Foreskin fibroblast (primary cell): ENCODE measurements at places on chromosomes 1 and 21.

GRCh38 chr1:20207546-20207945 lies 21.2 kb upstream of the PLA2G2C start:
- no peak for DNase-seq

DNA sequence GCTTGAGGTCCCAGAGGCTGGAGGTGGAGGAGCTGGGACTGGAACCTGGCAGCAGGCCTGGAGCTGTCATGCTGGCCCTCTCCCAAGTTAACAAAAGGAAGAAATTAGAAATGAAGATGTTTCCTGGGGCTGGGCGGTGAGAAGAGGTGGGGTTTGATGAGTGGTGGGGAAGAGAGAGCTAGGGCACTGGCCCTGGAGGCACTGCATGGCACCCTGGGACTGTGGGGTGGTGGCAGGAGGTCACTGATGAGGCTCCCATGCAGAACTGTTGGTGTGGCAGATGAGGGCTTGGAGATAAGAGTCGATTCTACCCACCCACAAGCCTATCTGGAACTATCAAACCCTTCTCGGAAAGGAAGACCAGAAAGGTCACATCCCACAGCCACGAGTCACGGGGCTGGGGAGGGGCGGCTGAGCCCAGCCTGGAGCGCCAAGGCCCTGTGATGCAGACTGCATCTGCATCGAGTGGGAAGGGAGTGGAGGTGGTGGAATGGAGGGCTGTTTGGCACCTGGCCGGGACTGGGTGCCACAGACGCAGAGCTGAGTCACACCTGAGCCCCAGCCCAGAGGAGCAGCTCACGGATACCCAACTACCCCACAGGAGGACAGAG lies 29.4 kb downstream of the MRPL37 start:
- peak; percentile 73 for DNase-seq

DNA sequence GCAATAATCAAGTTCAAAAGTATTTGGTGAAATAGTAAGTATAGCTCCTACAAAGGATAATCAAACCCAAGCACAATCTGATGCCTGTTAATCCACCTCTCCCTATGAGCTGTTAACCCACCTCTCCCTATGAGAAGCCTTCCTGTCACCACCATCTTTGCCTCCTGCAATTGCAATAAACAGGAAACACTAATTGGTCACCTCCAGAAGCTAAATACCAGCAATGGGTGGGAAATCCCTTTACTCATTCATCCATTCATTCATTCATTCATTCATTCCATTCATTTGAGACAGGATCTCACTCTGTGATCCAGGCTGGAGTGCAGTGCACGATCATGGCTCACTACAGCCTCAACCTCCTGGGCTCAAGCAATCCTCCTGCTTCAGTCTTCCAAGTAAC lies 132.8 kb downstream of the RERE start:
- DNase-seq = no peak

- DNase-seq = no peak
Observed at GRCh38 chr21:36751383-36751782, 52.5 kb downstream of the SIM2 start.

- DNase-seq = no peak
Observed at GRCh38 chr1:187922255-187922654, 1093.5 kb downstream of the PLA2G4A start.

- DNase-seq = peak; percentile 28
Observed at GRCh38 chr1:180881806-180882509, 30.7 kb upstream of the KIAA1614 start.

- DNase-seq = no peak
Observed at GRCh38 chr1:210781652-210782051, 352.3 kb downstream of the KCNH1 start.

- no peak for DNase-seq
Observed at GRCh38 chr21:43890042-43890441, 25.0 kb downstream of the AGPAT3 start.

- peak; percentile 85 for DNase-seq
Observed at GRCh38 chr1:32071758-32072621, 749 bp upstream of the TMEM39B start.

GRCh38 chr1:178037510-178038253 lies 56.2 kb upstream of the RASAL2 start:
- peak; percentile 94 for DNase-seq

- DNase-seq = no peak
Observed at GRCh38 chr1:23525558-23526250, 5.3 kb downstream of the E2F2 start.

- DNase-seq = no peak
Observed at GRCh38 chr1:215601276-215601675, 34.2 kb downstream of the KCTD3 start.

- peak; percentile 89 for DNase-seq
Observed at GRCh38 chr1:78279051-78279450, 211.7 kb upstream of the PTGFR start.

GRCh38 chr1:155019377-155020245 lies 14.0 kb downstream of the DCST2 start:
- DNase-seq = no peak

DNA sequence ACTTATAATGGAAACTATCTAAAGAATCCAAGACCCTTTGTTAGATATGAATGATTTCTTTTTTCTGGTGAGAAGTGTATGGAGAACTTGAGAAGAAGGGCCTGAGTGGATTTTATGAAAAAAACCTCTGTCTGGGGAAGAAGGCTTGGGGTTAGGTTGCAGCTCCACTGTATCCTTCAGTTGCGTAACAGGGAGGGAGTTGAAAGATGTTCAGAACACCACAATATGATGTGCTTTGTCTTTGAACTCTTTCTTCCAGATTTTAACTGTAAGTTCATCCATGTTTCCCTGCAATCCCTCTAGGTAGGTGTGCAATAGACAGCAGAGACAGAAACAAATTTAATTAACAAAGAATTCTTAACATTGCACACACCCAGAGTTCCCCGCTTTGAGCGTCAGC lies 125.8 kb upstream of the NFIA start:
- DNase-seq = no peak

DNA sequence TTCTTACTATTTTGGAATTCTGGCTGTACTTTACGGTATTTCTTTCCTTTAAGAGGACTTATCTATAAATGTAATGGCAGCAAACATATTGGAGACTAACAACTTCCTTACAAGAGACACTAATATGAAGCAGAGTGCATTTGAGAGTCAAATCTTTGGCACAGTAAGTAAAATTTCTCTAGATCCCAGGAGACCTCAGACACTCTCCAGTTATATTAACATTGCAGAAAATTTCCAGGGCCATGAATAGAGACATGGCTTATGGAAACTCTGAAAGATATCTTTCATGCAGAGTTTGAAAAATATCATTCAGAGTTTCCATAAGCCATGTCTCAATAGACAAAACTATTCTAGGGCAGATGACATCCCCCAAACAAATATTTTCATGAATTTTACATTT lies 51.2 kb downstream of the IL23R start:
- DNase-seq = no peak

DNA sequence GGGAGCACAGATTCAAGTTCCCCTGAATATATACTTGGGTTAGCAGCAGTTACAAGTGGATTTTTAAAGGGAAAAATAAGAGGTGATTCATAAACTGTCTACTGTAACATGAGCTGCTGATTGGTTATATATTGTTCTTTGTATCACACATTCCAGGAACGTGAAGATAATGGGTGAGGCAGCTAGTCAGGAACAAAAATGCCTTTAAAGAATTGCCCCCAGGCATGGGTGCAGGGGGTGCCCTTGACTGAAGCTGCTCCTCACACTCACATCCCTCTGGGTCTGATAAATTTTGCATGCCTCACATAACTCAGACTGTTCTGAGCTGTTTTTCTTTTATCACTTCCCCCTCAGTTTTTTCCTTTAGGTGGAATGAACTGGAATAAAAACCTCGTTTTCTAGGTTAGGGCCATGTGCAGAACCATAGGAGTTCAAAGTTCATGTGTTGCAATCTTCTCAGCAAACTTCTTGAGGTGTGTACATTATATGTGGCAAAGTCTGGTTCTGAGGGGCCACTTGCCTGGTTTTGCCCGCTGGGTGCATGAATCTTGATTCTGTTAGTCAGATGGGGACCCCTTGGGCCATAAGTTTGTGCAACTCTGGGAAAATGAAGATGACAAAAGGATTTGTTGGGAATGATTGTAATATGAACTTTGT lies 21.1 kb downstream of the TBX19 start:
- DNase-seq = peak; percentile 84

- DNase-seq = no peak
Observed at GRCh38 chr1:64235910-64236309, 32.5 kb downstream of the UBE2U start.

DNA sequence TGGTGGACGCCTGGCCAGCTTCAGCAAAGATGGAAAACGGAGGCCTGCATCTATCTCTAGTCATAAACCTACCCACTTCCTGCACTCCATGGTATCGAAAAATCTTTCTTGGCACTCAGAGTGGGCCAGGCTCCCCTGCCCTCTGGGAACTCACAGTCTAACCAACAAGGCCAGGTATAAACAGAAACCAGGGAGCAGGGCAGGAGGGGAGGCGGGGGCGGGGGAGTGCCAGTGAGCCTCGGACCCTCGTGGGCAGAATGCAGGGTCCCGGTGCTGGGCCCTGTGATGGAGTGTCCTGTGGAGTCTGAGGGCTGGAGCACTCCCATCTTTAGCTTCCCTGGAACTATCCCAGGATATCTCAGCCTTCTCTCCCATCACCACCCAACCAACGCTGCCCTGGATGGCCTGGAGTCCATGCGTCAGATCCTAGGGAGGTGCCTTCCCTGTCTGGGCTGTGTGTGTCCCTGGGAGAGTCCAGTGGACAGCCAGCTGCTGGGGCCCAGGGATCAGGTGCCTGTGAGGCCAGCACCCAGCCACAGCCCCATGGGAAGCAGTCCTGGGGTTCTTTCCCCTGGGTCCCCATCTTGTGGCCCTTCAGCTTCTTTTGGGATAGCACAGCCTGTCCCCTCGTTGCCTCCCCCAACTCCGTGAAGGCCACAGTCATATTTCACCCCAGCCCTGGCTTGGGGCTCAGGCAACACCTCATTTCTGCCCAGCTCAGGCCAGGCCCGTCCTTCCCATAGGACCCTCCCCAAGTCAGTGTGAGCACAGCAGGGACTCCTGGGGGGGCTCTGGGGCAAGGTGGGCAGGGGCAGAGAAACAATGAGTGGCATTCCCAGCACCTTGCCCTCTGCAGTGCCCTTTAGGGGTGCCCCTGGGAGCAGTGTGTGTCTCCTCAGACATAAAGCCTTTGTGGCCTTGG lies 1.1 kb upstream of the EPS8L3 start:
- no peak for DNase-seq

- DNase-seq = no peak
Observed at GRCh38 chr1:82646888-82647287, 846.2 kb downstream of the ADGRL2 start.

DNA sequence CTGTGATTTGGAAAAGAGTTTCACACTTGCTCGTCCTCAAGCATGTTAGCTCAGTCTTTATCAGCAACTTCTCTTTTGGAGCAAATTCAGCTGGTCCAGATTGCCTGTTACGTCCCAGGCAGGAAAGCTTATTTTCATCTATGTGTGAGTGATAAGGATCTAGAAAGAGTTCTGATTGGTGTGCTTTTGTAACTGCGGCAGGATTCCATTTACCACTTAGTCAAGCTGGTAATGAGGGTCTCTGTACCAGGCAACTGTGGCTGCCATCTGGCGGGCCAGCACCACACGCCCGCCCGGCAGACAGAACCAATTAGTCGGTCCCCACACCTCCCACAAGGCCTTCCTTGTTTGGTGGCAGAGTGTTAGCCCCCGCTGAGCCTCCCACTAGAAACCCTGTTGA lies 21.0 kb downstream of the C1orf87 start:
- no peak for DNase-seq

DNA sequence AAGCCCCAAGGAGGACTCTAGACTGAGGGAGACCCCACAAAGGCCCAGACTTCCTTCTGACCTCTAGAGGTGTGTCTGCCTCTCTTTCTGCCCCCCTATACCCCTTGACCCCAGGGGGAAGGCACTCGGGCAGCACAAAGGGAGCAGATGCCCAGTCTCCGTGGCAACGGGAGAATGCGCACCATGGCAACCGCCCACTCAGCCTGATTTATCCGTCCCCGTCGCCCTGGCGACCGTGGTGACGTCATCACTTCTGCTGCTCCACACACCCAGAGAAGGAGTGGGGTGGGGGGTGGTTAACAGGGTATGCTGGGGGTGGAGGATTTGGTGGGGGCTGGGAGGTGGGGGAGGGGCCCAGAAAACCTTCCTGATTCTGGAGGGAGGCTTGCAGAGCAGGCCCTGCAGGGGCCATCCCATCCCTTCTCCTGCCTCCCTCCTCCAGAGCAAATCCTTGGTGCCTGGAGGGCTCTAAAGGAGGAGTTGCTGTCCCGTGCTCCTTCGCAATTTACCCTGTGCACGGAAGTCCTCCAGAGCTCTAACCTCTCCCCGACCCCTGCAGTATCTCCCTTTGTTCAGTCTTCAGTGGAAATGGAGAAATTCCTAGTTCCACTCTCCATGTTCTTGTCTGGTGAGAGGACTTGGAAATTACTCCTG lies 6.3 kb downstream of the CELF3 start:
- peak; percentile 62 for DNase-seq

DNA sequence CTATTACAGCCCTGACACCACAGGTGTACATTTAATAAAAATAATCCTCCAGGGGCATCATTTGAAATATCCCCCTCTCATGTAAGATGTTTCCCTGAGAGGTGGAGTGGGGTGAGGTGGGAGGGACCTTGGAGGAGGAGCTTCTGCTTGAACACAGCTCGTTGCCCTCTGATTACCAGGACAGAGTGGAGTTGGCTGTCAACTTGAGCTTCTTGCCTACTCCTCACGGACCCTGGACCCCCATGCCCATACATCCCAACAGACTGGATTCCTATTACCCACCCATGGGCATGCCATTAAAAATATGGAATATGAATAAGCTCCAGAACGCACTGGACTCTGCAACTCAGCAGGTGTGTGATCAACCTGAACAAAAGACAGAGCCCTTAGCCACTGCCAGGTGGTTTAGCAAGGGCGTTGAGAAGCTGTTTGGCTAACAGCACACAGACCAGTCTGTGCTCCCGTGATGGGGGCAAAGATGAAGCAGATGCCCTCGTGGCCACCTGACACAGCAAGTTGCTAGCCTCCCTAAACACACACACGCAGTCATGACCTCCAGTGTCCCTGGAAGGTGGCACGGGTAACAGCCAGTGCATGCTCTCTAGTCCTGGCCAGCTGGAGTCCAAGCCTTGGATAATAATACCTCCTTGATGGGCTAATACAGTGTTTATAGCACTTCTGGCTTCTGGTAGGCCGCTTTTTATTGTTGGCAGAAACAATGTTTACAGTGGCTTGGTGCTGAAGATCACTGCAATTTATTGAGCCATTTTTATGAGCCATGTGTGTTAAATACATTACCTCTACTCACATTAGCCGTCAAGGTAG lies 155.0 kb downstream of the TOMM20 start:
- no peak for DNase-seq

DNA sequence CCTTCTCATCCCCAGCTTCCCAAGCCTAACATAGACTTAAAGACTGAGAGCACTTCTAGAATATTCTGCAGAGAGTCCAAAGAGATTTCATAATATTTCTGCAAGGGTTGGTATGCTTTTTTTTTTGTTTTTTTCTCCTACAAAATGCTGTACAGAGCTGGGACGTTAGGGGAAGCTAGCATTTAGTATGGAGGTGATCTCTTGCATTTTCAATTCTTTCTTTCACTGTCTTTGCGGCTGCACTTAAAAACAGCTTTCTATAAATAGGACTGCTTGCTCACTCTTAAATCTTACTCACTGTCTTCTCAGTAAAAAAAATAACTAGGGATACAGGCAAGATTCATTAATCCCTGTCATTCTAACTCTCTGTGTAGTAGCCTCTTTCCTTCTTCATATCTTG lies 7.4 kb downstream of the DSCAM start:
- no peak for DNase-seq
